ENCODE measurements at places on chromosomes 6 and 20.

GRCh38 chr20:2296524-2297356 is 939 bp downstream of the TGM3 start:
- no peak for DNase-seq

GRCh38 chr6:110328259-110328658 is 29.9 kb downstream of the METTL24 start:
- peak; percentile 38 for DNase-seq

DNA sequence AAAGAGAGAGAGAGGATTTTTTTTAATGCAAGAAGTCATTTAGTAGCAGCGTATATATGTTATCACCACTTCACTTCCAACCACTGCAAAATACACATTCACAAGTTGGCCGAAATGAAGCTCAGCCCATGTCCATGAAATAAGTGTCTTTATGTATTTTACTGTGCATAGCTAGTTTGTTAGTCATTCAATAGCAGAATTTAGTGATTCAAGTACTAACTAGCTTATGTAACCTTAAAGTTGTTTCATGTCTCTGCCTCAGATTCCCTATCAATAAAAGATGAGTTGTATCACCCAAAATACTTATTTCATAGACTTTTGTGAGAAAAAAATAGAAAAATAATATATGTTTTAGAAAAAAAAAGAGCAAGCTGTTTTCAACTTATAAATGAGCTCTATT is 153.7 kb upstream of the PRDM1 start:
- DNase-seq = no peak

DNA sequence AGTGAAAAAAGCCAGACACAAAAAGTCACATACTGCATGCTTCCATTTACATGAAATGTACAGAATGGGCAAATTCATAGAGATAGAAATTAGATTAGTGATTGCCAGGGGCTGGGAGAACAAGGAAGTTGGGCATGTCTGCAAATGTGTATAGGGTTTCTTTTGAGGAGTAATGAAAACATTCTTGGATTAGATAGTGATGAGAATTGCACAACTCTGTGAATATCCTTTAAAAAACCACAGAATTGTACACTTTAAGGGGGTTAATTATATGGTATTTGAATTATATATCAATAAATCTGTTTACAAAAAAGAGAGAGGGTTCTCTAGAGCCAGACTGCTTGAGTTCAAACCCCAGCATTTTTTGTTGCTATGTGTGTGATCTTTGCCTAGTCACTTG is 188.1 kb downstream of the CDC5L start:
- no peak for DNase-seq

GRCh38 chr6:35401514-35401913 is 50.6 kb upstream of the FANCE start:
- DNase-seq = no peak

DNA sequence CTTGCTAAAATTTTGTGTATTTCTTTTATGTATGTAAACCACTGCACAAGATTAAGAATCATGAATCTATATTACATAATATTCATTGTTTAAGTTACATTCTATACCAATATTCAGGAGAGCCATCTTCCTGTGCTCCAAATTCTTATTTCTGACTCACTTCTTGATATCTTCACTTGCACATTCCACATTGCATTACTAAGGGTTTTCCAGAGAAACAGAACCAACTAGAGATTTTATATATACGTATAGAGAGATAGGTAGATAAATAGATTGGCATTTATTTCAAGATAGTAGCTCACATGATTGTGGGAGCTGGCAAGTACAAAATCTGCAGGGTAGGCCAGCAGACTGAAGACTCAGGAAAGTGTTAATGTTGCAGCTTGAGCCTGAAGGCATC is 222.2 kb upstream of the PRSS16 start:
- DNase-seq = no peak

GRCh38 chr20:10954908-10955580 is 281.2 kb upstream of the JAG1 start:
- no peak for DNase-seq

DNA sequence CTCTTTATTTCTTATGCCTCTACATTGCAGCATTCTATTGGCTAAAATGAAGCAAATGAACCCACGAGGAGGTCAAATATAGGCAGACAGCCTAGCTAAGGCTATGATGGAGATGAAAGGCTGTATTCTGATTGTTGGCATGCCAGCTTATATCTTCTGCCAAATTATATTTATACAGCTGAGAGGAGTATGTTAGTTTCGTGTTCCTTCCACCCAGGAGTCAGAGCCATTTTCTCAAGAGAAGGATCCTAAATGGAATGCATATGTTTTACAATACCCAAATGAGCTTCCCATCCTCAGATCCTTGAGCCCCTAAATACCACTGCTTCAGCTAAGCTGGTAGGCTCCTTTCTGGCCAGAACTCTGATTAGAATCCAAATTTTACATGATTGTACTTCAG is 178.4 kb upstream of the HDDC2 start:
- no peak for DNase-seq
